ENCODE measurements at places on chromosomes 2 and 18.

- no peak for DNase-seq
These were observed 55.8 kb downstream of the CTIF start for GRCh38 chr18:48594471-48595094.

GRCh38 chr2:185507719-185508118 is 230.9 kb upstream of the FSIP2 start:
- DNase-seq, result no peak

DNA sequence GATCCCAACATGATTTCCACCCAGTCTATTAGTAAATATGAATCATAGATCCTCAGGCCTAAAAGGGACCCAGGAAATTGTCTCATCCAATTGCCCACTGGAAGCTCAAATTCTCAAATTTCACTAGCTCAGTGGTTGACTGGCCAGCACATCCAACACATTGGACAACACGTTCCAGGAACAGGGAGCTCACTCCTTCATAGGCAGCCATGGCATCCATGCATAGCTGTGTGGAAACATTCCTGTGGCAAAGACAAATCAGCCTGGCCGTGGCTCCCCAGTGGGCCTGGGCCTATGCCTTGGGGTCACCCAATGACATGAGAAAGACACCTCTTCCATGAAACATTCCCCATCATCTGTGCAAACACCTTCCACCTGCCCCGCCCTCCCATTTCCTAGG is 261.1 kb downstream of the ANAPC1 start:
- DNase-seq, result no peak

- DNase-seq, result no peak
These were observed 7.3 kb upstream of the UGP2 start for GRCh38 chr2:63834401-63834800.

- DNase-seq, result no peak
These were observed 123.0 kb upstream of the SETBP1 start for GRCh38 chr18:44557616-44558151.

GRCh38 chr2:127155947-127156346 is 49.0 kb upstream of the BIN1 start:
- no peak for DNase-seq

DNA sequence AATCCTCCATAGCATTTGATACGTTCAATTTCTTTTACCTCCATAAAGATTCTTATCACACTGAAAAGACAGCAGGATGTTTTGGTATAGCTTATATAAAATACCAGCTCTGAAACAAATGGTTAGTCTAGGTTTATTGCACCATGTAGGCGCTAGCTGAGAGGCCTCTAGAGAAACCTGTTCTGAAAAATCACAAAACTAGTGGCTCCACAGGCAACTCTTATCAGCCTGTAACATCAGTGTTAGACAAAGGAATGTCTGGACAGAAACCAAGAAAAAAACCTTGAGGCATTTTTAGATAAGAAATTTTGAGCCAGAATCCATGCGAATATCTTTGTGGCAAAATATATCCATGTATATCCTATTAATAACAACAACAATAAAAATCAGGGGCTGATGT is 440.4 kb upstream of the MAP2 start:
- DNase-seq, result no peak

DNA sequence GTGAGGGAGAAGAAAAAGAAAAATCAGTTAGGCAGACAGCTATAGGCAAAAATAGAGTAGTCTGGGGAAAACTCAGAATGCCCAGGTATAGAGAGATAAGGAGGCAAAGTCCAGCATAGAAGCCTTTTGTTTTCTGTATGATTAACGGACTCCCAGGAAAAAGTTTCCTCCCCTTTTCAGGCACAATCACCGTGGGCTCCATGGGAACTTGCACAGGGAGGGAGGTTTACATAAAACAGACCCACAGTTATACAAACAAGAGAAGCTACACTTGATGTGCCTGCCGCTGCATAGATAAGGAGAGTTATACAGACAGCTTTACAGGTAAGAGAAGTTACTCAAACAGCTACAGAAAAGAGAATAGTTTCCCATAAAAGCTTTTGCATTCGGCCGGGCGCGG is 39.2 kb upstream of the SULT1C3 start:
- DNase-seq, result no peak

- no peak for DNase-seq
These were observed 194.0 kb downstream of the VWC2L start for GRCh38 chr2:214604861-214605260.

GRCh38 chr2:214504599-214505376 is 93.9 kb downstream of the VWC2L start:
- no peak for DNase-seq

DNA sequence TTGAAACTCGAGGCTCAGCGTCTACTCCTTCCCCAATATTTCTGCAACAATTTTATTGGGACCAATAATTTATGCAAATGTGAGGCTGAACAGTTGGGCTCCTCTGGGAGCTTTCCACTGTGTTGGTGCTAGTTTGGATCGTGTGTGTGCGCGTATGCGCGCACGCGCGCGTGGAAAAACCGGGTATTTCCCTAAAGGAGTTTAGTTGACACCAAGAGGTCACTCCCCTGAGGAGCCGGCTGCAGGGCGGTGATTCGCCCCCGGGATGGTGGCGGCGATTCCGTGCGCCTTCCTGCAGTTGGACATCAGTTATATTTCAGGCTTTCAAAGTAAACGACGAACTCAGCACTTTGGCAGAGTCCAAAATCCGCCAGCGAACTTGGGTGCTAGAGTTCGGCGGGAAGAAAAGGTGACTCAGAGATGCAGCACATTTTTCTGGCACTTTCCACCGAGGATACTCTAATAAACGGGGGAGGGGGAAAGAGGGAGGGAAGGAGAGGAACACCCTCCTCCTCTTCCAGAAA is 186.5 kb upstream of the FANCL start:
- no peak for DNase-seq

DNA sequence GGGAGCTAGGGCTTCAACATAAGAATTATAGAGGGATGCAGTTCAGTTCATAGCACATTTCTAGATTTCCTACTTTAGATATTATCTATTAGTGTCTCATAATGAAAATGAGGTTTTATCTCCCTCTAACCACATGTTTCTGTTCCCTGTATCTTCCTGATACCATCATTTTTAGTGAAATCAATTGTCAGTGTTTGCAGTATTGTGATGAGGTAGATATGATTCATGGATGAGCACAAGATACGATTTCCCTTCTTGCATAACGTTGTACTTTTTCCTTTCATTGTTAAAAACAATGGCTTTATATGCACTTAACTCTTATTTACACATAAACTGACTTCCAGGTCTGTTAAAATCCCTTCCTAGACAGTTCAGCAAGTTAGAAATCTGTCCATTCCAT is 211.4 kb downstream of the ZBTB7C start:
- no peak for DNase-seq

DNA sequence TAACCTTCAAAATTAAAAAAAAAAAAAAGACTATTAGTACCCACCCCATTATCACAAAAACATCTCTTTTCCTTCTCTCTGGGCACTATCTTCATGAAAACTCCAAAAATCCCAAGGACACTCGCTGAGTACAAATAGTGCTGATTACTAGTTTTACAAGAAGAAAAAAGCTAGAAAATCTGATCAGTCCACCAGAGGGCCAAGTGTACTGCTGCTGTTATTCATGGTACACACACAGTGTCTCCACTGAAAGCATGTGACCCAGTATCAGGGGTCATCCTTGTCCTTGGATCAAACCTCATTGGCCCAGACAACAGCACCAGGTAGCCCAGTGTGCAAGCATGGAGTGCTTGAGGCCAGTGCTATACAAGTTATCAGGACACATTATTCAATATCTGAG is 382.7 kb upstream of the KLHL29 start:
- DNase-seq, result no peak

- DNase-seq, result no peak
These were observed 43.3 kb upstream of the ZFP36L2 start for GRCh38 chr2:43269706-43270105.

GRCh38 chr2:9465170-9465569 is 9.2 kb upstream of the IAH1 start:
- DNase-seq, result no peak

GRCh38 chr2:198657512-198658121 is 800.1 kb downstream of the SATB2 start:
- DNase-seq, result no peak

DNA sequence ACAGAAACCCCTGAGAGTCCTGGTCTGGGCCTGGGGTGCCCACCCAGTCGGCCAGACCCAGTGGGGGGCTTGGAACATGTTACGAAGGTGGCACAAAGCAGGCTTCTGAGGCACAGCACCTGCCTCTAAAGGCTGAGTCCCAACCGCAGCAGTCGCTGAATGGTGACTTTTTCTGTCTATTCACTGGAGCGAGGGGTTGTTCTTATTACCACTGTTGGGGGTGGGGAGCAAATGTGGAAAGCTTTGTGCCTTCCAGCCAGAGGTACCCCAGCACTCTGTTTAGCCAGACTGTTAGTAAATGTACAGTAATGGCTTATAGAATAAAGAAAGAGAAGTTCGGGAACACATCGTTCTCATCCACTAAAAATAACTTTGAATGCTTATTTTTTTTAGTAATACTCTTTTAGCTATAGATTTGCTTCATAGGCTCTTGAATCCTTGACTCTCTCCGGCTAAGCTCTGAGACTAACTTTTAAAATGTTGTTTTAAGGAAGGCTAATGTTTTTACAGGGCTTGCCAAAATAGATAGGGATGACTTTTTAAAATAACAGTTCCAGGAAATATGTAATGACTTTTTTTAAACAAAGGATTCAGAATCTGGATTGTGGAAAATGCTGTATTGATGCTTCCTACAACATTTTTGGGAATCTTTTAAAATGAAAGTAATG is 23.4 kb upstream of the PTPN2 start:
- no peak for DNase-seq

DNA sequence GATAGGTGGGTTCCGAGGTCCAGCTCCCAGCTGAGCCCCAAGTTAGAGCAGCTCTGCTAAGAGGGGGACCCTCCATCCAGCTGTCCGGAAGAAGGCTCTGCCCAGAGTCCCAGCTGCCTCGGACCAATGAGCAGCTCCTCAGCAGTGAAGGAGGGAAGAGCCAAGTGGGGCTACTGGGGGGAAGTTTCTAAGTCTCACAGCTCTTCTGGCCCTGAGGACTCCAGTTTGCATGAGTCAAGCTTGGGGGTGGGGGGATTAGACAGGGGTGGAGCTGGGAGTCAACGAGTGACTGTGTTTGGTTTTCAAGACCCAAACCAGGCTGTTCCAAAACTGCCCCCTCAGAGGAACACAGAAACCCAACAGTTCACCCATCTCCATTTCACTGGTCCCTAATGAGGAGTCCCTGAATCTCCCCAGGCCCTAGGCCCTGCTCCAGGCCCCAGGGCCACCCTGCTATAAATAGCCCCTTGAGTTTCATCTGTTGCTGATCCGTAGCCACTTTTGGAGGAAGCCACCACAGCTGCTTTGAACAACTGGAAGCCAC is 100.9 kb downstream of the TNS1 start:
- no peak for DNase-seq

- DNase-seq, result no peak
These were observed 62.7 kb downstream of the LCLAT1 start for GRCh38 chr2:30509716-30510115.

DNA sequence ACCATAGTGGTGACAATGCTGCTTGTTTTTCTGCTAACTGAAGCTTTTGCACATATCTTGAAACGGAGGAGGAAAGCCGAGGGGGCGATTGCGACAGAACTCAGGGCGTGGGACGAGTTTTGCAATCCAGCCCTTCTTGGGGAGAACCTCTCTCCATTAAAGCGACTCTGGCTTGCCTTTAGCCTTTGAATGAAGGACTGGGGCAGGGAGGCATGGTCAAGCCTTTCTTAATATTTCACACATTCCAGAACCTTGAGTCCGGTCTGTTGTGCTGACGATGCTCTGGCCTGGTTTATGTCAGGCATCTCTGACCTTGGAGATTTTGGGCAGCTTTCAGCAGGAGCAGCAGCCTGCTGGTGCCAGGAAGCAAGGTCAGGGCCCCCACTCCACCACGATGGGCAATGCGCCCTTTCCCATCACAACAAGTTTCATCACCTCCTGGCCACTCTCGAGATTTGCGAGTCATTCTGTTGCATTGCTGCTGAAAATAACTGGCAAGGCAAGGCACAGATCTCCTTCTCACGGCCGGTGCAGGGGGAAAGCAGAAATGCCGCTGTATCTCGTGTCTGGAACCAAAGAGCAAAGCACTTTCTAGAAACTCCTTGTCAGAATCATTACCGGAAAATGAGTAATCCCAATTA is 10.8 kb downstream of the EMILIN2 start:
- no peak for DNase-seq

GRCh38 chr2:149819356-149819957 is 231.9 kb upstream of the MMADHC start:
- no peak for DNase-seq

DNA sequence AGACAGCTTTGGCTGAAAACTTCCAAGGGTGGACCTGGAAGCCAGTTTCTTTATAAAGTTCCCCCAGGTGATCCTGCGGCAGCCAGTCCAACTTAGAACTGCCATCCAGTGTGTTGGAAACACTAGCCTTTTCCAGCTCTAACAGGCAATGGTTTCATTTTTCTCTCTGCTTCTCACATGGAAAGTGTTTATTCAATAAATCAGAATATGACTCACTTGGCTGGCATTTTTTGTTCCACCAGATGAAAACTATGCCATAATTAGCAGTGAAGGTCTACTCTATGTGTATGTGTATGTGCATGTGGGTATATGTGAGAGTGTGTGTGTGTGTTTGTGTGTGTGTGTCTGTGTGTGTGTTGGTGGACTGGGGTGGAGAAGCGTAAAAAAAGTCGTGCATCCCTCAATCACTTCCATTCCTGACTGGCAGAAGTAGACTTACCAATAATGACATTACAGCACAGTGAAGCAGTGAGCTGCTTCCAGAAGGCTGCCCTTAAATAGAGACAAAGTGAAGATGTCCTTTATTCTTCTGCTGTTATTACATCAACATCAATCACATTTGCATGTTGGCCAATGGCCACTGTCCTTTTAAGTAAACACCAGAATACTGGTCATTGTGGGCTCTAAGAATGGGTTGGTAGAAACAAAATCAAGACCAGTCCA is 90.9 kb upstream of the SETBP1 start:
- DNase-seq, result no peak

- DNase-seq, result no peak
These were observed 33.7 kb upstream of the ACVR1C start for GRCh38 chr2:157662401-157662800.

DNA sequence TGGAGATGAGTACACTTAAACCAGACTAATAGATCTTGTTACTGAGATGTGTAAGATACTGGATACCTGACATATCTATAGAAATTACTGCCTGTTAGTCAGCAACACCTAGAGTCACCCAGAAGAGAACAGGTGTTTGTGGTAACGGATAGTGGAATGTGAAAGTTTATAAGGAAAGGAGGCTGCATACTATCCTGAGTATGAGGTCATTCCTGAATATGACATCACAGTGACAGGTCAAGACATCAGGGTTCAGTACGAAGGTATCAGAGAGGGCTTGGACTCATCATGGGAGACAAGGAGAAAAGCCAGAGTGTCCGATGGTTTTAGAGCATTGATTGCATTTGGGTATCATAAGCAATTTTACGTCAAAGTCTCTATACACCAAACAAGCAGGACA is 55.3 kb downstream of the ABCA12 start:
- no peak for DNase-seq

GRCh38 chr2:113370478-113371091 is 66.9 kb upstream of the ZNG1B start:
- DNase-seq, result no peak

GRCh38 chr2:12605936-12606335 is 110.8 kb upstream of the TRIB2 start:
- no peak for DNase-seq

GRCh38 chr18:55440988-55441387 is 147.0 kb downstream of the TCF4 start:
- no peak for DNase-seq

GRCh38 chr18:66972681-66973080 is 368.8 kb upstream of the CDH19 start:
- DNase-seq, result no peak
